CD4-positive, alpha-beta memory T cell (primary cell): ENCODE measurements at places on chromosomes 6 and 20. TPM values are rescaled to one million over a fixed set of nuclear protein-coding genes. Genes with fewer than 3 reads are reported as not detected.

- no peak for DNase-seq
Observed at GRCh38 chr6:43768983-43769525, 957 bp upstream of the VEGFA start.

DNA sequence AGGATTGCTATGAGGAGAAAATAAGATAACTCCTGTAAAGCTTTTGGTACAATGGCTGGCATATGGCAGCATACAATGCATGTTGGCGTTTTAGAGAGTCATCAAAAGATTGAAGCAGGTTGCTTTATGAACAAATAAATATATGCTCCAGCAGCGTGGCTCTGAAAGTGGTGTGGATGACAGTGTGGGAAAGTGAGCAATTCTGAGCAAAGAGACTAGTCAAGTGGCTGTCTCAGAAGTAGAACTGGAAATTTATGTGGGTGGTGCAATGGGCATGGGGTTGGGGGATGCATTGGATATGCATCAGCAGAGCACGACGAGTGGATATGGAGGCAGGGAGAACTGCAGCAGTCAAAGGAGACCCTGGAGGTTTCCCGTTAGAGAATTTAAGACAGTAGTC, 66.2 kb upstream of the PHACTR2 start:
- DNase-seq = no peak

The LY6G6D gene
- not detected for polyA plus RNA-seq

DNA sequence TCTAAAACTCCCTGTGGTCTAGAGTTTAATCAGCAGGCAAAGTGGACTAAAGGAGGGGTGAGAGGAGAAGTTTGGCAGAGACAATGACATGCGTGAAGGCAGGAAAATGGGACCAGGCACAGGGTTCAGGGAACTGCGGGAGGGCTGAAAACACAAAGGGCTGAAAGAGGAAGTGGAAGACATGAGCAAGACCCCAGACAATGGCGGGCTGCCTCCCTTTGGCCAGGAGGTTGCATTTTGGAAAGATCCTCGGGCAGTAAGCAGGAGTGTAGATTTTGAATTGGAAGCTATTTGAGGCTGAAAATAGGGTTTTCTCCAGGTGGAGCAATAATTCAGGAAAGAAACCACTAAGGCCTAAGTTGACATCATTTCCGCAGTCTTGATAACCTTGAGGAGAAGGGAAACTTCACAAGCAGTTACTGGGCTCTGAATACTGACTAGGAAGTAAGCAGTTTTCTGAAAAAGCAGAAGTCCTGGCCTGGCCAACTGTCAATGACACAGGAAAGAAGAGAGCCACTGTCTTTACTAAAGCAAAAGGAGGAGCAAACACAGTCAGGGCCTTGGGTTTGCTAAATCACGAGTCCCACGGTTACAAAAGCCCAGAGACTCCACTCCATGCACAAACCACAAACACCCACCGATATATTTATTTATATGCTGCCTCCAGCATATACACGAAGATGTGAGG, 3.4 kb downstream of the LY86 start:
- DNase-seq = no peak

DNA sequence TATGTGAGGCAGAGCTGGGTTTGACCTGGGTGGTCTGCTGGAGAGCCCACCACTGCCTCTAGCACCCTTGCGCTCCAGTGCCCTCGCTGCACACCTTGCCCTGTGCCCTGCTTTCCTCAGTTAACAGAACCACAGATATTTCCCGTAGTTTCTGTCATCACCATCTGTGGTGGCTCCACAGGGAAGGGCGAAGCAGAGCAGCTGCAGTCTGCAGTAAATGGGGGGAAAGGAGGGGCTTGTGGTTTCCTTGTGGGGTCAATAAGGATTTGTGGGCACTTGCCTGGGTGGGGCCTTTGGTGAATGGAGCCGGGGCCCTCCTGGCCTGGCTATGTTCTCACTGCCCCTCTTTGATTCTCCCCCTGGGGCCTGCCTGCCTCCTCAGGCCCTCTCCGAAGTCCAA, 21.2 kb upstream of the CCDC167 start:
- DNase-seq = no peak

The C2 gene
- polyA plus RNA-seq = not detected

The TAP1 gene
- polyA plus RNA-seq = 324 TPM

The MRPS26 gene
- polyA plus RNA-seq = 66.4 TPM

- no peak for DNase-seq
Observed at GRCh38 chr20:39893003-39893685, 795.9 kb downstream of the MAFB start.

The EDN1 gene
- polyA plus RNA-seq = not detected

GRCh38 chr6:109008537-109009235, 86.0 kb downstream of the SESN1 start:
- peak; percentile 41 for DNase-seq

DNA sequence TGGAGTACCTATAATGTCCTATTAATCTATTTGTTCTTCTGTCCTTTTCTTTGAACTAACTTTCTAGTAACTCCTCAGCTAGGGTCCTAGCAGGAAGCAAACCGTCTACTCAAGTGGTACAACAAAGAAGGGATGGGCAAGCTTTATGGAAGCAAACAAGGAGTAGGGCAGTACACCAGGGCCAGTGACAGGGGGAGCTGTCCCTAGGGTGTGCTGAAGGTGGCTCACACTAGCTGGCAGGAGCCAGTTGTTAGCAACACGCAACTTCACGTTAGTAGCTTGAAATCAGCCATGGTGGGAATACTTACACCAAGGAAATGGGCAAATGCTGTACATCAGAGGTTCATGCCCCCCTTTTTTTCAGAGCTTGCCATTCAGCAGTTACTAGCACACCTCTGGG, 74.0 kb upstream of the EYA2 start:
- no peak for DNase-seq

DNA sequence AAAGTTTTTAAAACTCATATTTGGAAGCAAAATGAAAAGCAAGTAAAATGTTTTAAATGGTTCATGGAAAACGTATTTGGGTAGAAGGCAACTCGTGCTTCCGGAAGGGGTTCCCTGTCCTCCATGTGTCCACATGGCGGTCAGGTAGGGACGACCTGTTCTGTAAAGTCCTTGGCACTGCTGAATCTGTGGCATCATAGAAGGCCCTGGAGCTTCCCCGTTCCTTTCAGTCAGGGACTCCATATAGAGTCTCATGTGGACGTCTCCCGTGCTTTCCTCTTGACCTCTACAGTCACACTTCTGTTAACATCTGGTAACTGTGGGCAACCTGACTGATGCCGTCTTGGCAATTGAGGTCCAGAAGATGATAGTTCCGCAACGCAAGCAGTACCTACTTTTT, 11.4 kb downstream of the DYNLT1 start:
- DNase-seq = no peak

GRCh38 chr6:56242346-56242745, 5.0 kb downstream of the COL21A1 start:
- no peak for DNase-seq

DNA sequence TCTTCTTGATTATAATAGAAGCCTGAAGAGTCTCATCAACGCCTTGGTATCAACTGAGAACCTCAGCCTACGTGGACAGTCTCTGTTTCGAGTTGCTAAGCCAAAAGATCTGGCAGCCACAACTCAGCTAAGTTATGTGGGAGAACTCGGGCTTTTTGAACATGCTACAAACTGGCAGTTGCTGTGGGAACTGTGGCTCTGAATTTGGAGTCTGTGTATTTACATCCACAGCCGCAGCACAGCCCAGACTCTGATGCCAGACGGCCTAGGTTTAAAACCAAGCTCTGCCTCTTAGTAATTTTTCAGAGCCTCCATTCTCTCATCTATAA, 35.8 kb downstream of the RIPOR2 start:
- peak; percentile 67 for DNase-seq

DNA sequence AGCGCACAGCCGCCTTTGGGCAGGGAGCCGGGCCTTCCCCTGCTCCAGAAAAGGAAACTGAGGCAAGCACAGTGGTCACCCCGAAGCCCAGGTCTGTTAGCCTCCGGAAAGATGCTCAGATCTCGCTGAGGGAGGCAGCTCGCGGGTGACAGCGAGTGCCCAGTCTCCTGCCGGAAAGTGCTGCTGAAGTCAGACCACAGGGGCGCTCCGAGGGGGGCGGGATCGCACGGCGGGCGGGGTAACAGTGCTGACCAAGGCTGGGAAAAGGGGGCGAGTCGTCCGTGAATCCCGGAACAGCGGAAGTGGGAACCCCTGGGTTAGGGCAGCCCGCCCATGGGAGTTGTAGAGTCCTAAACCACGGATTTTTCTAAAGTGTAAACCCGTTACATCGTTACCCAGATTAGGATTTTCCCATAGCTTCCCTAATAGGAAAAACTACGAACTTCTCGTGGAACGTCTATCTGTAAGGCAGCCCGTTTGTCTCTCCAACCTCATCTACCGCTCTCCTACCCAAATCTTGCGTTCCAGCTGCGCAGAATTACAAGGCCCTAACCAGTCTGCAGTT, 504 bp downstream of the VPS16 start:
- DNase-seq = no peak

GRCh38 chr6:154386848-154387717, 30.5 kb upstream of the IPCEF1 start:
- no peak for DNase-seq
